ENCODE measurements at places on chromosomes 16 and 17.

GRCh38 chr16:84058664-84059063, 16.1 kb upstream of the SLC38A8 start:
- no peak for DNase-seq

GRCh38 chr17:58595194-58595792, 80.9 kb upstream of the MTMR4 start:
- DNase-seq = no peak

DNA sequence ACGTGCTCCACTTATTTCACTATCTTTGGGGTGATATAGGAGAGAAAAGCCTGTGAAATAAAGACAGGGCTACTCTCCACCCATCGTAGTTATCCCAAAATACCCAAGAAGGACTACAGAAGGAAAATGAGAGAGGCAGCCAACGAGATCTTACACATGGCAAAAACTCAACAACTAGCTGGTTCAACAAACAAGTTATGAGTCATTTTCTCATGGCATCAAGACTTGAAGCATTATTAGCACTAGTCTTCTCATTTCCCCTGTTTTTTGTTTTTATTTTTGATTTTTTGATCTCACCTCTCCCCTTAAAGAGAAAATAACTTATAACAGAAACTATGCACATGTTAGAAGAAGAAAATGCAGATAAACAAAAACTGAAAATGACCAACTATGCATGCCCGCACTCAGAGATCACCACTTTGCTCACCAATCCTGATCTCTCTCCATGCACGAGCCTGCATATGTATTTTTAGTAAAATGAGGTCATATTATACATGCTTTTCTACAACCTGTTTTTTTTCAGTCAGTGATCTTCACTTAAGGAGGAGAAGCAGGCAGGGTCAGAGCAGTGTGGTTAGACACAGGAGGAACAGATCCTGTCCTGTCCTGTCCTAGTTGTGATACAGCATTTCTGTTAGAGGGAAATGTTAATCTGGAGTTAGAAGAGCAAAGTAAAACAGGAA, 22.8 kb downstream of the FAM117A start:
- DNase-seq = no peak

- no peak for DNase-seq
Measured at GRCh38 chr16:66467611-66468010, 40.5 kb downstream of the BEAN1 start.

DNA sequence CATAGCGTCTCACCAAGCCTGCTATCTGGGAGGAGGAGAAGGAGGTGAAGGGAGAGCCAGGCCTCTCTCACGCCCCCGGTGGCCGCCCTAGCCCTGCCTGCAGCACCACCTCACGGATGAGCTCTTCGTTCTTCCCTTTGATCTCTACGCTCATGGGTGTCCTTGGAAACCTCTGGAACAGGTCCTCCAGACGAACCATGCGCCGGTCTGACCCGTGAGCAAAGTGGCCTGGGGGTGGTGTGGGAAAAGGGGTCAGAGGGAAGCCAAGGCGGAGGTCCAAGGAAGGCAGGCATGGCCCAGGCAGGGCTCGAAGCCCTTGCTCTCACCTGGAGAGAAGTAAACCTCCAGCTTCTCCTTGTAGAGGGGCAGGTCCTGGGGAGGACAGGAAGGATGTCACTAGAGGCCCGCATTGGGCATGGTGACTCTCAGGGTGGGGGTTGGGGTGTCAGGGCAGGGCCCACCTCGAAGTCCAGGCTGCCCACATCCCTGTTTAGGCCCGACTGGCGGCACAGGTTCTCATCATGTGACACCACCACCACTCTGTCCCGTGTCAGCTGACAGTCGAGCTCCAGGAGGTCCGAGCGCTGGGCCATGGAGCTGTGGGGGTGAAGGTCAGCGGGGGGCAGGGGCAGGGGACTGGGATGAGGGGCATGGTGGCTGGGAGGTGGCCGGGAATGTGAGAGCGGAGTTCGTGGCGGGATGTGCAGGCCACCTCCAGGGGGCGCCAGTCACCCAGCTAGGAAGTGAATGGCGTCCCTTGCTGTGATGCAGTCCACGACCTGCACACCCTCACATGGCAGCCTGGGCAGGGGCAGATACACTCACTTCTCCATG, 923 bp downstream of the GDPD3 start:
- peak; percentile 38 for DNase-seq
